ENCODE measurements at places on chromosomes 2 and 18. TPM values are rescaled to one million over a fixed set of nuclear protein-coding genes. Genes with fewer than 3 reads are reported as not detected.

Gene EMX1
- total RNA-seq = not detected

Gene REG3A
- total RNA-seq = not detected

Gene PLEK
- not detected for total RNA-seq

Gene TM4SF20
- total RNA-seq = 0.04 TPM

Gene EDAR
- not detected for total RNA-seq

Gene FBXO15
- total RNA-seq = 0.41 TPM

Gene PLGLB1
- 0.87 TPM for total RNA-seq

Gene NT5C1B
- total RNA-seq = not detected

Gene CHRNG
- not detected for total RNA-seq

Gene MBOAT2
- total RNA-seq = 21.3 TPM

Gene SPDYA
- total RNA-seq = not detected

Gene ITGB6
- not detected for total RNA-seq

Gene CACNB4
- total RNA-seq = 0.31 TPM

Gene PTRHD1
- 24.9 TPM for total RNA-seq

Gene FOSL2
- total RNA-seq = 11.1 TPM

Gene GLI2
- total RNA-seq = 2.0 TPM

Gene AMER3
- not detected for total RNA-seq

Gene TXNL1
- 102 TPM for total RNA-seq

Gene PDE11A
- 0.60 TPM for total RNA-seq

Gene EVX2
- total RNA-seq = not detected

Gene HOXD13
- 3.1 TPM for total RNA-seq

Gene REG1B
- not detected for total RNA-seq

Gene SERPINB5
- not detected for total RNA-seq

Gene DNAJC5G
- not detected for total RNA-seq

Gene RAX
- not detected for total RNA-seq

Gene PSMA8
- total RNA-seq = not detected

Gene RSAD2
- 1.2 TPM for total RNA-seq

Gene ANKRD30B
- total RNA-seq = 0.33 TPM

Gene SKA1
- 30.4 TPM for total RNA-seq

Gene APCDD1
- 5.3 TPM for total RNA-seq

Gene CNPPD1
- total RNA-seq = 10.8 TPM

Gene SOWAHC
- 2.7 TPM for total RNA-seq

Gene CD8B
- not detected for total RNA-seq

Gene ERBB4
- total RNA-seq = 0.04 TPM

Gene ABCG8
- total RNA-seq = not detected

Gene CCDC148
- 0.52 TPM for total RNA-seq

Gene NEU2
- not detected for total RNA-seq

Gene TSPYL6
- not detected for total RNA-seq

Gene IL1A
- 0.06 TPM for total RNA-seq

Gene RALBP1
- 49.0 TPM for total RNA-seq

Gene ASTL
- total RNA-seq = not detected

Gene ONECUT2
- 1.3 TPM for total RNA-seq

Gene DOCK10
- 22.8 TPM for total RNA-seq

Gene MOCOS
- 18.7 TPM for total RNA-seq

Gene LINC00305
- total RNA-seq = not detected

Gene CTLA4
- total RNA-seq = not detected

Gene NCK2
- total RNA-seq = 14.7 TPM

Gene CFAP53
- not detected for total RNA-seq

Gene TRIM43
- not detected for total RNA-seq

Gene ZSWIM2
- not detected for total RNA-seq

Gene KRTCAP3
- not detected for total RNA-seq

Gene PDCD1
- total RNA-seq = not detected

Gene SERPINB13
- not detected for total RNA-seq

Gene DPY30
- 86.0 TPM for total RNA-seq

Gene NAT8
- not detected for total RNA-seq
